RWPE2 (cell line): ENCODE measurements at places on chromosomes 3 and 15.
A peak's percentile ranks its signal among the peaks of the same experiment; 100 is the strongest.

DNA sequence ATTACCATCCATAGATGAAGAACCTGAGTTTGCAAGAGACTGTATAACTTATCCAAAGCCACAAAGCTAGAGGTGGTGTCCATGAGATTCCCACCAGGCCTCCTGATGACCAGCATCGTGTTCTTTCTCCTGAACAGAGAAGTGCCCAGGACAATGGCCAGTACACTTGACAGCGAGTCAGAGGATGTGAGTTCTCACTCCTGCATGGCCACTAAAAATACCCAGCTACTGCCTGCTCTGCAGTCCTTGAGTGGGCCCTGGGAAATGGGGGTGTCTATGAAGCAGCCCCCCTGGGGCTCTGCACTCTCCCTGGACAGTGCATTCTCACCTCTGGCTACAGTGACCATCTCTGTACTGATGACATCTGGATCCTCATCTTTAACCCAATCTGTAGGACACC is 201.2 kb downstream of the RPLP1 start:
- DNase-seq, result no peak

DNA sequence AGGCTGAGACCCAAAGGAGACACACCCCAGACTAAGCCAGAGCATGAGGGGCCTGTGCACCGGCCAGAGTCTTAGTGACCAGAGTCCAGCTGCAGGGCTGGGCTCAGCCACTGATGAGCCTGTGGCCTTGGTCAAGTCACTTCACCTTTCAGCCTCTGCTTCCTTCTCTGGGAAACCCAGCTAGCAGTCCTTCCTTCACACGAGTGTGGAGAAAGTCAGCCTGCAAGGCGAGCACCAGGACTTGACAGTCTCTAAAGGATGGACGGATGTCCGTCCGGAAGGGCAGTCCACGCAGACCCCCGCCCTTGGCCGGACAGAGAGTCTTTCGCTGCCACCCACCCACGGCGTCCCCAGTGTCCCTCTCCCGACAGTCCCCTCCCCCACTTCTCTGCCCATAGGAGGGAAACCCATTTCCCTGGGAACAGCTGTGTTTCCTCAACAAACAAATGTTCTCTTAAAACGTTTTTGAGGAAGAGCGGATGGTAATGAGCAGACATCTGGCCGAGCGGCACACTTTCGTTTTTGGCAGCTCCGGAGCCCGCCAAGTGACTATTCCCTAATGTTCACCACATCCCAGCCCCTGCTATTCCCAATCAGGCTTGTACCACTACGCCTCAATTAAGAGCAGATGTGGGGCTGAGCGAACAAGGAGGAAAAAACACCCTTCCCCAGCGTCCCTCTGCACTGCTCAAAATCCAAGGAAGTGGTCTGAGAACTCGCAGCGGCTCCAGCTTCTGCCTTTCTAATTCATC is 129.1 kb upstream of the SMAD3 start:
- peak; percentile 62 for DNase-seq

- DNase-seq, result no peak
These were observed 228.1 kb upstream of the PROK2 start for GRCh38 chr3:72013084-72013483.

GRCh38 chr3:143865302-143865701 is 17.0 kb upstream of the SLC9A9 start:
- DNase-seq, result no peak

DNA sequence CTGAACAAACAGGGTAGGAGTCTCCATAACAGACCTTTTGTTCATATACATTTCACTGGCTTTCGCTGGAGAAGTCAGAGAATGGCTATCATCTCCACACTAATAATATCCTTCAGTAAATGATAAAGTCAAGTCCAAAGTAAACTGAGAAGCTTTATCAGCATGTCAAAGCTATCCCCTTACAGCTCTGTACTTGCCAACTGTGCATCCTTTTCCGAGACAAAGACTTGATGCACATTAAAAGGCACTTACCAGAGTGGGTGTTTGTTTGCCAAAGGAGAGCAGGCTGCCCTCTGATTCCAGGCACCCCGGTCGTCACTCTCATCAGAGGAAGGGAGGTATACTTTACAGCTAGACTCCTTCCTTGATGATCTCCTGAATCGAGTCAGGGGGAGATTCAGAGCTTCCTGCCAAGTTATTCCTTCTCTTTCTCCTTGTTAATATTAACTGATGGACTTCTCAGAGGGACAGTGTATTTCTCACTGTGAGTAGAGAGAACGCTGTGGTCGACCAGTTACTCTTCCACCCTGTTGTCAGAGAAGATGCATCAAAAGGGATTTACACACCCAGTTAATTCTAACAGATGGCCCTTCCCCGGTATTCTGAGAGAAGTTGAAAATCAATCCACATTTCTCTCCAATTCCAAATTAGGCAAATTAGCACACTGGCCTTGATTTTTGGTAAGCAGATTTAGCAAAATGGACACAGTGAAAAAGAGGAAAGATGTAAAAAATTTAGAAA is 504.7 kb upstream of the NR2F2 start:
- DNase-seq, result no peak

GRCh38 chr15:35123743-35124142 is 38.6 kb upstream of the NANOGP8 start:
- no peak for DNase-seq

DNA sequence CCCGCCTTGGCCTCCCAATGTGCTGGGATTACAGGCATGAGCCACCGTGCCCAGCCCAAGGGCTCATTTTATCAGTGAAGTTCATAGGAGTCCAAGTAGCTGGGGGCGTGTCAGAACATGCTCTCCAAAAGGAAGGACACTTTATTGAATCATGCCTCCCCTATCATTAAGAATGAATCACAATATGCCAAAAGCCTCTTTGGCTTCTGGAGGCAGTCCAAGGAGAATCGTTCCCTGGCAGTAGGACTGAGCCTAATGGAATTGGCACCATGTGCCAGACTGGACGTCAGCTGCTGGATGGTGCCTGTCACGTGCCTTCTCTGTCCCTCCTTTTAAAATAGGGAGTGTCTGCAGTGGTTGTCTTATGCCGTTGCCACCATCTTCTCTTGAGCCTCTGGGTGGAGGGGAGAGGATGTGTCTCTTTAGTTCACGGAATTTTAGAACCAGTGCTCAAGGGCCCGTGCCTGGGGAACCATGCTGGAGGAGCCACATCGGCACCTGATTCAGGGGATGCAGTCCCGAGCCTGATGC is 234.7 kb upstream of the LYSMD4 start:
- DNase-seq, result peak; percentile 95

DNA sequence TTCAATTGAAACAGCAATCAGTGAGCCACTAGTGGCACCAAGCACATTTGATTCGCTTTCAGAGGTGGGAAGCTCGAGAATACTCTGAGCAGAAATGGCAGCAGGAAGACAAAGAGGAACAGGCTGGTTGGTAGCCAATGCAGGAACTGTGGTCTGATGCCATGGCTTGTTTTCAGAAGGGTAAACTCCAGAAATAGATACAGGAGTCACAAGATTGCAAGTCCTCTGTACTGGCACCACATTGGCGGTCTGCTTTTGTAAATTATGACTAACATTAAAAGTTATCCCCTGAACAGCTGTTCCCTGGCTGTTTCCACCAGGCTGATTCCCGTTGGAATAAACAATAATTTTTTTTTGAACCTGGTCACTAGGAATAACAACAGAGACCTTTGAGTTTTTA is 35.5 kb downstream of the USF3 start:
- DNase-seq, result no peak

- peak; percentile 96 for DNase-seq
These were observed 67.1 kb downstream of the MB21D2 start for GRCh38 chr3:192850451-192850981.

- DNase-seq, result no peak
These were observed 22.7 kb upstream of the GOLGA8B start for GRCh38 chr15:34606131-34606530.

DNA sequence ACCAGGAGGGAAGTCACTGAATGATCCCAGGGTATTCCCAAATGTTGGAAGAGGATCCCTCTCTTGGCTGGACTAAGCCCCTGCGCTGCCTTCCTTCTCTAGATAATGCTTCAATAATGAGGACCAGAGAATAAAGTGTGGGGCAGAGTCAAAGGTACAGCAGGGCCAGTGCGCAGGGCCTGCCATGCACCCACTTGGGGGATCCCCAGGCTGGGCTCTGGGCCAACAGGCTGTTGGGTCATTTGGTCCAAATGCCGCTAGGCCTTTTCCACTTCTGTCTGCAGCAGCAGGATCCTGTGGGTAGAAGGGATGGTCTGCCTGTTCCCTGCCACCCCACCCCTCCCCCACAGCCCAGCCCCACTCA is 5.7 kb upstream of the CLK3 start:
- no peak for DNase-seq

GRCh38 chr3:39216176-39216790 is 23.9 kb upstream of the XIRP1 start:
- no peak for DNase-seq

GRCh38 chr15:51448622-51449399 is 107.4 kb downstream of the GLDN start:
- DNase-seq, result no peak

DNA sequence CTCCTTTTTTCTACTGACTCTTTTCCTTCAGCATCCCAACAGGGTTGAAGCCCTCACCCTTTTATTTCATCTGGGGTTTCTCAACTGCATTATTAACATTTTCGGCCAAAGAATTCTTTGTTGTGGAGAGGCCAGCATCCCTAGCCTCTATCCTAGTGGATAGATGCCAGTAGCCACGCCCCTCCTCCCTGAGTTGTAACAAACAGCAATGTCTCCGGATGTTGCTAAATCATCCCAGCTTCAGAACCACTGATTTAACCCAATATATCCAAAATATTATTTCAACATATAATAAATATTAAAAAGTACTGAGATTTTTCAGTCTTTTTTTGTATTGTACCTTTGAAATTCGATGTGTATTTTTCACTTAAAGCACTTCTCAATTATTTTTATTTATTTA is 2.0 kb upstream of the RNF111 start:
- no peak for DNase-seq

GRCh38 chr15:75640483-75641178 is 607 bp upstream of the IMP3 start:
- peak; percentile 80 for DNase-seq

- DNase-seq, result no peak
These were observed 51.7 kb downstream of the FAM174B start for GRCh38 chr15:92603743-92604470.

- no peak for DNase-seq
These were observed 3.6 kb downstream of the GNAT1 start for GRCh38 chr3:50194903-50195500.

GRCh38 chr3:99774467-99774866 is 43.2 kb upstream of the CMSS1 start:
- no peak for DNase-seq

DNA sequence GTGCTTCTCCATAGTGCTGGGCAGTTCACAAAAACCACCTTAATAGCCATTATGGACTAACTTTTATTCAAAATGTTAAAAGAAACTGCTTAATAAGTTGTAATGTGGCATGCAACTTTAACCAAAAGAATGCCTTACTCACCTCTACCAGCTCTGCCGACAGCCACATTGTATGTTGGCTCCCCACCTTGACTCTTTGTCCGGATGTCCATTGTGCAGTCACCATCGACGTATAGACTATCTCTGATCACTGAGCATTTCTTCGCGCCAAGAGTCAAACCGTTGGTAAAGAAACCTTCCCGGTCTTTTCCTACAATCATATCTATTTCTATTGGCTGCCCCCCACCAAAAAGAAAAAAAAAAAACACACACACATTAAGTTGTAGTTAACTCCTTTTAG is 2.5 kb downstream of the PFN2 start:
- DNase-seq, result no peak

DNA sequence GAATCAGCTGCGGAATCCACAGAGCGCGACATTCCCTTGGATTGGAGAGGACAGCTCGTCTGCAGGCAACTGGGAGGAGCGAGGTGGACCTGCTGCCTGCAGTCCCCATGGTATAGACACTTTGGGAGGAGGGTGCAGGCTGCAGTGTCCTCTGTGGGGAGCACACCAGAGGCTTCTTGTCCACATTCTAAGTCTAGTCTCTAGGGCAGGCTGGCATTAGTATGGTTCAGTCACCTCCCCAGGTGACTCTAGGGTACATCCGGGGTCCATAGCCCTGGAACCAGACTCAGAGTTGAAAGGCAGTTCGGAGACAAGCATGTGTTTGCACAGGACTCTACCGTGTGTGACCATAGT is 118.2 kb downstream of the GABRG3 start:
- DNase-seq, result no peak

DNA sequence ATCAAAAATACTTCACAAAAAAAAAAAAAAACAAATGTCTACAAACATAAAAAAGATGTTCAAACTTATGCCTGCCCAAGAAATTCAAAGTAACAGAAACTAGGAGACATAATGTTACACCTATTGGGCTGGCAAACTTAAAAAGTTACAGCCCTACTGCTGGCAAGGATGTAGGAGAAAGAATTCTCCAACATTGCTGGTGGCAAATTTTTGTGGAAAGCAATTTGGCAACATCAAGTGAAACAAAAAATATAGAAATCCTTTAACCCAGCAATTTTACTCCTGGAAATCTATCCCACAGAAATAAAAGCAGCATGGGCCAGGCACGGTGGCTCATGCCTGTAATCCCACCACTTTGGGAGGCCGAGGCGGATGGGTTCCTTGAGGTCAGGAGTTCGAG is 73.2 kb downstream of the STAG1 start:
- DNase-seq, result no peak
